ENCODE measurements at places on chromosomes 4 and X.

GRCh38 chr4:183099537-183100297 lies 660 bp downstream of the WWC2 start:
- peak; percentile 25 for DNase-seq

- no peak for DNase-seq
Measured at GRCh38 chrX:2692221-2693112, 1.4 kb downstream of the CD99 start.

DNA sequence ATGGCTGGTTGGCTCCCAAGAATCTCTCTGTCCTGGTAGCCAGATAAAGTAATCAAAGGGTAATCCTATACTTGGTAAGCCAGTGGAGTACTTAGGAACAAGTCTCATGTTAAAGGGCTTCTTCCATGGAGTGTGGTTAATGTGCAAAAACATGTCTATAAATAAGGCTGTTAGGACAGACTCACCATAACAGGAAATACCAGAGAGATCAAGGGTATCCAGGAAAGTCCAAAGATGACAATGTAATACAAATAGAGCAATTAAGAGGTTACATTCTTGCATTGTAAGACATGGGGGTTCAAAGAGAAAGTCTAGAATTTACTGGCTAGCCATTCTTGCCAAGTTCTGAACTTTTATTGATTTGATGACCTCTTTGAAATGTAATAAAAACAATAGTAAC lies 61.9 kb upstream of the ZCCHC13 start:
- DNase-seq = no peak

DNA sequence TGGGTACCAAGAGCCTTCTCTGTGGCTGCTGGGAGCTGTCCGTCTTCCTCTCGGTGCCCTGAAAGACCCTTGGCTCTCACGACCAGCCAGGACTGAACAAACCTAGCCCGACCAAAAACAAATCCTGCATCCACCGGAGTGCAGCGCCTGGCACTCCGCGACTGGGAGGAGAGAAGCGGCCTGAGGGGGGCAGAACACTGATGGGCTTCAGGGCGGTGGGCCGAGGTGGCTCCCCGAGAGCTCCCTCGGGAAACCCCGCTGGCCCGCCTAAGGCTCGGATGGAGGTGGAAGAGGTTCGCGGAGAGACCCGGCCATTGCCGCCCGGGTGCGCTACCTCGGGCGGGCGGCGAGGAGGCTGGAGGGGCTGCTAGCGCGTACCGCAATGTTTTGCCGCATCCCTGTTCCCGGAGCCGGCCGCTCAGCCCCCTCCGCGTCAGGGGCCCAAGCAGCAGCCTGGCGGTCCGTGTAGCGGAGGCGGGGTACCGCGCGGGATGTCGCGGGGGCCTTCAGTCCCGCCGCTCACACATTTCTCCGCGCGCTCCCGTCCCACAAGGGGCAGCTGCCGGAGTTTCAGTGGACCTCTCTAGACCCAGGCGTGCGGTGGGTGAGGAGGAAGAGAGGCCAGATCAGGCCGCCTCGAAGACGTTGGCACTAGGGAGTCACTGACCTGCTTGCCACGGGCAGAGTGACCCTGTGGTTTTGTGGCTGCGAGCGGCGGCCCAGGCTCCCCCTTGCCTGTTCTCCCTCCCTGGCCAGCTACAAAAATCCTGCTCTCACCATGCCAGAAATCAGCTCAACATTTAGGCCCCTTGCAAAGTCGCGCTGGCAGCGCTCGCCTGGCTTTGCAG lies 2.2 kb downstream of the SLITRK4 start:
- no peak for DNase-seq

GRCh38 chr4:38166082-38166481 lies 205.9 kb downstream of the PTTG2 start:
- no peak for DNase-seq

GRCh38 chrX:38985375-38985774 lies 184.1 kb downstream of the MID1IP1 start:
- no peak for DNase-seq

DNA sequence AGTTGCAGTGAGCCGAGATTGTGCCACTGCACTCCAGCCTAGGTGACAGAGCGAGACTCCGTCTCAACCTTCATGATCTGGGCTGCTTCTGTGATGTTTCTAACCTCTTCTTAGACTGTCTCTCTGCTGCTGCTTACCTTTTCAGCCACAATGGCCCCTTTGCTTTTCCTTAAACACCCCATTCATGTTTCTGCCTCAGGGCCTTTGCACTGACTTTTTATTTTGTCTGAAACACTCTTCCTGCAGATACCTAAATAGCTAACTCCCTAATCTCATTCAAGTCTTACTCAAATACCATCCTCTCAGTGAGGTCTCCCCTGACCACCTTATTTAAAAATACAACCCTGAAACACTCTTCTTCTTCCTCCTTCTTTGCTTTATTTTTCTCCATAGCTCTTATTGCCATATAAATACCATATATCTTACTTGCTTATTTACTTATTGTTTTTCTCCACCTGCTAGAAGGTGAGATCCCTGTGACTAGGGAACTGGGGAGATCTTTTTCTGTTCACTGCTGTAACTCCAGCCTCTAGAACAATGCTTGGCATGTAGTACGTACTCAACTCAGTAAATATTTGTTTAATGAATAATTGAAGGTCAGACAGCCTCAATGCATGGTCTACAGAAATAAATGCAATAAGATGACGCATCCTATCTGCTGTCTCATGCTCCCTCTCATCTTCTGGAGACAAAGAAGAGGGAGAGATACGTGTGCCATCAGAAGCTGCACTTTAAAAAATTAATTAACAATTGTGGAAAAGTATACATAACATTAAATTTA lies 43.8 kb upstream of the SETD7 start:
- DNase-seq = no peak

- DNase-seq = no peak
Measured at GRCh38 chr4:10554694-10555093, 97.5 kb upstream of the ZNF518B start.

DNA sequence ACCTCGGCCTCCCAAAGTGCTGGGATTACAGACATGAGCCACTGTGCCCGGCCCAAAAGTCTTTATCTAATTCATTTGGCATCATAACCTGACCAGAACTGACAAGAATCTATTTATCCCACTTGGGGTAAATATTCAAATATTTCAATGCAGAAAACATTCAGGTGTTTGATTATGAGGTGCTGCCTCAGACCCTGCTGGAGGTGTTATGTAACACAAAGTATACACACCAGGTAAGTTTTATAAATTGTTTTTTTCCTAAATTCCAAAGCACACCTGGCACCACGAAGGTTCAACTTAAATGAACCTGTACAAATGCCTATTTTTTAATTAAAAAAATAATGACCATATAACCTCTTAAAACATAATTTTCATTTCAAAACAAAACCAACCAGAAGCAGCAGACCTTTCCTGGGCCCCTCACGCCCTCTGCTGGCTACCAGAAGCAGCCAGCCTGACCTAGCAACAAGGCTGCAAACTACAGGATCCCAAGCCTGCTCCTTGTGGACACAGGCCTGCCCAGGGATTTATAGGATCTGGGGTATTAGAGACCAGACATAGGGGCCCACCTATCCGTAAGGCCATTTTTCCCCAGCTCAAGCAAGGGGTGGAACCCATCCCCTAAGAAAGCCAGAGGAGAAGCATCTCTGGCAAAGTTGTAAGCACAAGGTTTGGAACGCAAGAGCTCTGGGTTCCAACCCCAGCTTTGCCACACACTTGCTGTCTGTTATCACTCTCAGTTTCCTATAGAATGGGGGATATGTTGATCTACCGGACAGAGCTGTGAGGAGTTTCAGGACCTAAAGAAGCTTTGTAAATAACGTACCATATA lies 11.7 kb downstream of the OTUD5 start:
- no peak for DNase-seq

DNA sequence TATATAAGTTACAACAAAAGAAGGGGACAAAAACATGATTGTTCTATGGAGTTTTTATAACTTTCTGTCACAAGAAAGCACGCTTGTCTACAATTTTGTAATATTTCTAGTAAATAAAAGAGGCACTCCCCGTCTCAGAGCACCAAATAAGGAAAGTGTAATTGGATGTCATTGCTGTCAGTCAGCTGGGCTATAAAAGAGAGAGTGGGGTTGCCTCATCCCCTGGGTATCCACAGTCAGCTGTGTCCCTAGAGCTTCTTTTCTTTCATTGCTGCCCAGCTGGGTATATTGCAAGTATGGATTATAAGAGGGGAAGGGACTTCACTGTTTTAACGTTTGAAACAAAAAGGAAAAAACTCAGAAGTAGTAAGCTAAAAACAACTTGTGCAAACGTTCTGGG lies 61.3 kb downstream of the NPNT start:
- no peak for DNase-seq

DNA sequence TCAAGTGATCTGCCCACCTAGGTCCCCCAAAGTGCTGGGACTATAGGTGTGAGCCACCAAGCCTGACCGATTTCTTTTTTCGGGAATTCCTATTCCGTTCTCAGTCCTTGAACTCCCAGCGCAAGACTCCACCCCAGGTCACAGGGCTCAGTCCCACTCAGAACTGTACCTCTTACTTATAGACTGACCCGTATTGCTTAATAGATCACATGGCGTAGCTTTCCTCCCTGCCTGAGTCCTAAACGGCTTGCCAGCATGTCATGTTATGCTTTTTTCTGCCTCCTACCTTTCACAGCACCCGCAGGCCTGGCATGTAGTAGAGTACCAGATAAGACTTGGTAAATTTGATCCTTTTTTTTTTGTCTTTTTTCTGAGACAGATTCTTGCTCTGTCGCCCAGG lies 22.4 kb downstream of the SAT1 start:
- no peak for DNase-seq

- no peak for DNase-seq
Measured at GRCh38 chrX:74450803-74451449, 29.6 kb downstream of the SLC16A2 start.

DNA sequence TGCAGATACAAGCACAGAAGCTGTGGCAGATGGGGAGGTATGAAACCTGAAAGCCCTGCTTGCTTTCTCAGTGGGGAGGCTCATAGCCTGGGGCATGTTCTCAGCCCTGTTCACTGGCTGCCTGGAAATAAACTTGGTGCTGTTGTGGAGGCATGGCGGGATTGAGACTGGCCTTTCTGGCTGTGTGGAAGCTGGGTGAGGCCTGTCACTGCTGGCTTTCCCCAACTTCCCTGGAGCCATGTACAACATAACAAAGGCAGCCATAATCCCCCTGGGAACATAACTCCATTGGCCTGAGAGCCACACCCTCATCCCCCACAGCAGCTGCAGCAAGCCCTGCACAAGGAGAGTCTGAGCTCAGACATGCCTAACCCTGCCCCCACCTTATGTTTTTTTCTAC lies 237.7 kb upstream of the TLL1 start:
- DNase-seq = no peak

Data from activated B cell treated with CpG ODN at 0.5 μM for 24 hours (primary cell).